HepG2 (cell line): ENCODE measurements at places on chromosomes 13 and 19. TPM values are rescaled to one million over a fixed set of nuclear protein-coding genes. Genes with fewer than 3 reads are reported as not detected.

- H3K36me3 ChIP-seq: no peaks in the 10 kb centered on the region
- no peak overlapping the region for H3K27ac ChIP-seq
- no peak overlapping the region for H3K4me3 ChIP-seq
- no peaks in the 10 kb centered on the region for H3K4me1 ChIP-seq
- peaks cover 4% of the 10 kb centered on the region for H3K27me3 ChIP-seq
Measured at GRCh38 chr19:29571181-29571580, 34.9 kb upstream of the POP4 start.

Gene IGSF23
- 2.3 and 3.4 TPM in 2 replicates for total RNA-seq

- H3K36me3 ChIP-seq: no peaks in the 10 kb centered on the region
- no peak for DNase-seq
- H3K27ac ChIP-seq: no peak overlapping the region
- no peaks in the 10 kb centered on the region for H3K4me1 ChIP-seq
Measured at GRCh38 chr19:46107371-46107770, 17.1 kb downstream of the IGFL3 start.

Gene FCAR
- not detected in 2 replicates for total RNA-seq

- peaks cover 68% of the 10 kb centered on the region for H3K36me3 ChIP-seq
- no peak overlapping the region for H3K27ac ChIP-seq
- DNase-seq: no peak
- peaks cover 33% of the 10 kb centered on the region for H3K4me1 ChIP-seq
Measured at GRCh38 chr13:98221234-98221633, 44.2 kb upstream of the RNF113B start.

DNA sequence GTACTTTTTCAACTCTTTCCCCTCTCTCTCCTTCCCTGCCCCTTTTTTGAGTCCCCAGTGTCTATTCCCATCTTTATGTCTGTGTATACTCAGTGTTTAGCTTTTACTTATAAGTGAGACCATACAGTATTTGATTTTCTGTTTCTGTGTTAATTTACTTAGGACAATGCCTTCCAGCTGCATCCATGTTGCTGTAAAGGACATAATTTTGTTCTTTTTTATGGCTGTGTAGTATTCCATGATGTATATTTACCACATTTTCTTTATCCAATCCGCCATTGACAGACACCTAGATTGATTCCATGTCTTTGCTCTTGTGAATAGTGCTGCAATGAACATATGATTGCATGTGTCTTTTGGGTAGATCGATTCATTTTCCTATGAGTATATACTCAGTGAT is 10.7 kb upstream of the ZC3H13 start:
- no peaks in the 10 kb centered on the region for H3K4me1 ChIP-seq
- H3K27me3 ChIP-seq: no peaks in the 10 kb centered on the region
- H3K27ac ChIP-seq: no peak overlapping the region
- peaks cover 27% of the 10 kb centered on the region for H3K36me3 ChIP-seq
- H3K4me3 ChIP-seq: no peak overlapping the region
- no peak for DNase-seq
